Mammary microvascular endothelial cell (primary cell): ENCODE measurements at places on chromosomes 16 and 17. TPM values are rescaled to one million over a fixed set of nuclear protein-coding genes. Genes with fewer than 3 reads are reported as not detected.

OR3A3 gene
- not detected in 2 replicates for total RNA-seq

TEX14 gene
- total RNA-seq = 0.27 TPM in 1 of 2 replicates, not detected in the other

ADAD2 gene
- not detected in 2 replicates for total RNA-seq

CHAD gene
- not detected in 2 replicates for total RNA-seq

CAVIN1 gene
- total RNA-seq = 888 and 904 TPM in 2 replicates
